ENCODE measurements at places on chromosomes 5 and 9.

GRCh38 chr5:173025651-173026050, 30.5 kb upstream of the CREBRF start:
- no peak for DNase-seq

DNA sequence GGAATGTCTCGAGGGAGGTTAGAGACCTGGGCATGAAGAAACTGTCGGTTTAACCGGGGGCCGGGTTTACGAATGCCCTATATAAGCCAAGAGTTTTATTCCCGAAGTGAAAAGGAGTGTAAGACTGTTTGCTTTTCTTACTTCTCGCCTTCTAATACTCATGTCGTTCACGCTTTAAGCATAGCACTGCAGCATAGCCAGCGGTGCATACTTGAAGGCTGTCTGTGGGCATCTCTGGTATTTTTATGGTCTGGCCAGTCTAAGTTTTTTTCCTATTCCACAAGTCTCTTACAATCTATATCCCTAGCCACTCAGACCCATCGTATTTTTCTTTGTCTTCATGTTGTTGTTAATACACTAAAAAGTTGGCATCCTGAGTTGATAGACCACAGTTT, 1.2 kb downstream of the UHRF2 start:
- no peak for DNase-seq

DNA sequence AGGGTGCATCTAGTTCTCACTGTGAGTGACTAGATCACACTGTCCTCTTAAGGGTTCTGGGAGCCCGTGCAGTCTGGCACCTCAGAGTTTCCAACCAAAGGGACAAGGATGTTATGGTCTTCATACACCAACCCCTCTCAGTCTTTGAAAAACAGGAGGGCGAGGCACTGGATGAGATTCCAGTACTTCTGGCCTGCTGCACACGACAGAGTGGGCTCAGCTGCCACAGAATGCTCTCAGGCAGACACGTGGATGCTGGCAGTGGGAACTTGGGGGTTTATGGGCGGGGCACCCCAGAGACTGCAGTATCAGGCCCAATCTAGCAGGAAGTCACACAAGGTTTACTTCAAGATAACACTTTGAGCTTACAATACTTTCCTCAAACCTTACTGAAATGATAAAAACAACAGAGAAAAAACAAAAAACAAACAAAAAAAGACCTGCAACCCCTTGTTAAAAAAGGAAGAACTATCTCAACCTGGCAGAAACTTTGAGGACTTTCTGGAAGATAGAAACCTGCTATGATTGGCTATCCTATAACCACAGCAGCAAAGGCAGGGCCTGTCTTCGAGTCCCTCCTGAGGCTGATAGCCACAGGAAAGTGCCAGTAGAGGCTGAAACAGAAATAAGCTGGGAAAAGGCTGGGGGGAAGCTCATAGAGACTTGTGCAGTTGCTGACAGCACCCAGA, 28.3 kb upstream of the TGFBR1 start:
- no peak for DNase-seq

- DNase-seq = no peak
These were observed 239.8 kb downstream of the PBX3 start for GRCh38 chr9:125986966-125987365.

DNA sequence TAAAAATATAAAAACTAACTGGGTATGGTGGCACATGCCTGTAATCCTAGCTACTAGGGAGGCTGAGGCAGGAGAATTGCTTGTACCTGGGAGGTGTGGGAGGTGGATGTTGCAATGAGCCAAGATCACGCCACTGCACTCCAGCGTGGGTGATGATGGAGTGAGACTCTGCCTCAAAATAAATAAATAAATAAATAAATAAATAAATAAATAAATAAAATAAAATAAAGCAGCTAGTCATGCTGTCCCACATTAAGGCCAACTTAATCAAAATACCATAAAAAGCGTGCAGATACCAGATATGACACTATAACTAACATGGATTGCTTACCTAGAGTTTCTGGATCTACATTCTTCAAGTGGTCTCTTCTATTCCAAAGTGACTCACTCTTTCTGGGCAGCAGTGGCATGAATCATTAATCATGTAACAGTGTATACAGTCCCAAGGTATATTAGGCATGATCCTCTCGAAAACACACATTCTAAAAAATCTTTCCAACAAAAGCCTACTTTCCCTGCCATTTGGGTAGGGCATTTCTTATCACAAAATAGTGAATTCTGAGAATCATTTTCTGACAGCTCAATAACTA, 187.1 kb downstream of the ELAVL2 start:
- no peak for DNase-seq

GRCh38 chr5:41213340-41213739, at the start of gene C6:
C6 (minus strand) TSS chr5:41213532; CDS start chr5:41203230, 10,302 bp downstream.
- DNase-seq = no peak

DNA sequence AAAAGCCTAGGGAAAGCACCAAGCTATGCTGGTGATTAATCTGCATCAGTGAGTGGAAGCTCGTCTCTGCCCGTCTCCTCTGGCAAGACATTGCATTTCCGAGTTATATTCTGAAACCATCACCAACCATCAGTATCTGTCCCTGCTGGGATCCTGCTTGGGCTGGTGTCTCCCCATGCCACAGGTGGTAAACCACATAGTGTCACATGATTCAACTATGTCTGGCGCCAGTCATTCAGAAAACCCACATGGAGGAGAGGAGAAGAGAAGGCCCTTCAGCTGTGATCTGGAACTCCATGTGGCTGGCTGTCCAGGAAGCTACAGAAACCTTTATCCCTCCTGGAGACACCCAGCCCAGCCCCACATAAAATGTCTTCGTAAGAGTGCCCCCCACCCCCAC, 4.8 kb downstream of the IL9 start:
- DNase-seq = no peak

DNA sequence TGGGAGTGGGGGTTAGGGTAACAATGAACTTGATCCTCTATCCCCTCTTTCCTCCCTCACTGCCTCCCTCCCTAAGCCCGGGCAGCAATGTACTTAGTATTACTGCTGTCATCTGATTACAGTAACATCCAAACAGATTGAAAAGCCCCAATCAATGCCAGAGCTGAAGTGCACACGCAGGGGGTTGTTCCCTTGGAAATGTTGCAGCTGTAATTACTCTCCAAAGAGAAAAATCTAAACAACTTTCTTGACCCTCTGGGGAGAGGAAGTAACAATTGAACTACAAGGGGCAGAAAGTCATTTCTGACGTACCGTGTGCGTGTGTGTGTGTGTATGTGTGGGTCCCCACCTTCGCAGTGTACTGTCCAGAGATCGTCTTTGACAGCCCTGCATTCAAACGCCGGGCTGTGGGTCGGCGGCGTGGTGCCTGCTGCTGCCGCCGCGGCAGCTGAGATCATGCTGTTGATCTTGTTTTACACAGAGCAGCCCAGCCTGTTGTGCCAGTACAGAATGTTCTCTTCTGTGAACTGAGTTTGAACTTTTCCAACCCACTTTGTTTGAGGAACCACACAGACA, 66.0 kb upstream of the KLF9 start:
- DNase-seq = peak; percentile 99

GRCh38 chr5:14343376-14343775, 200.2 kb downstream of the TRIO start:
- DNase-seq = no peak

DNA sequence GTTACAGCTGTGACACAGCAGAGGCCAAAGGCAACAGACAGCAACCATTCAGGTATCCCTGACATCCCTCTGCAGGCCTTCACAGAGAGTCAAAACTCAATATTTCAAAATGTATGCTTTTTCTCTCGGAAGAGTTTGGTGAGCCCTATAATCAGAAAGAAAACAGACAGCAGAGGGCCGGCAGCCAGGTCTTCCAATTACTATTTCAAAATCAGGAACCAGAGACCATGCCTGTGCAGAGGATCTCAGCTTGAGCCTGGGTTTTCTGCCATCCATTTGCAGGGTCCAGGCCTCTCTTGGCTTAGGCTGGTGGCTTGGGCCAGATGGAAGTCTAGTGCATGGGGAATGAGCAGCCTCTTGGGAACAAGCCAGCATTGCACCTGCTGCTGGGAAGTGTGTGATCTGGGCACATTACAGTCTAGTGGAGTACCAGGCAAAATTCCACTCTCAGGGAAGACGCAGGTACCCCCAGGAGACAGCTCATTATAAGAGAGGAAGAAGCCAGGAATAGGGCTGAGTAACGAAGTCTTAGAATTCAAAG, 231.3 kb downstream of the ENC1 start:
- no peak for DNase-seq

- DNase-seq = no peak
These were observed 110.4 kb downstream of the STARD4 start for GRCh38 chr5:111401906-111402305.

DNA sequence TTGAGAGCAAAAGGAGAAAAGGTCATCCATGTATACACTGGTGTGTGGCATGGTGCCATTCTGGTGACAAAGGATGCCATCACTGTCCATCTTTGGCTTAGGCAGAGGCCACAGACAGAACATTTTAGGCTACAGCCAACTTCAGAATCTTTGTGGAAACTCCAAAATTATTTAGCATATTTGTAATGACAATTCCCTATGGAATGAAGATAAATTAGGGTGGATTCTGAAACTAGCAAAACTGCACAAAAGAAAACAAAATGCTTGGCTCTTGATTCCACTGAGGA, 92.5 kb downstream of the FBXW11 start:
- no peak for DNase-seq

GRCh38 chr5:169893010-169893409, 87.3 kb downstream of the INSYN2B start:
- DNase-seq = no peak

GRCh38 chr5:159910843-159911229, 5.4 kb upstream of the ADRA1B start:
- no peak for DNase-seq

DNA sequence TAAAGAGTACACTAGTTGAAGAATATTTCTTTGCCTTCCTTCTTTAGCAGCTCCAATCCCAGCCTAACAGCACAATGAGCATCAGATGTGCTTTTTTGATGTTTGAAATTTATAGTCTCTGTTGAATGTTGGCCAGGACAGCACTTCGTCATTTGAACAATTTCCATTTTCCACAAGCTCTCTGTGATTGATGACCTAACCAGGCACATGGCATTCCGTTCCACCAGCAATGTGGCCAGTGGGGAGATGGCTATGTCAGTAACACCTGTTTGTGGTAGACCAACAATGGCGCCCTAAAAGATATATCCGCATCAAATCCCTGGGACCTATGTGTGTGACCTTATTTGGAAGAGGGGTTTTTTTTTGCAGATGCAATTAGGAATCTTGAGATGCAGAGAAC, 66.8 kb downstream of the PALM2AKAP2 start:
- no peak for DNase-seq

GRCh38 chr5:14109041-14109747, 33.9 kb upstream of the TRIO start:
- DNase-seq = no peak

GRCh38 chr5:108367679-108368334, 14.1 kb downstream of the FBXL17 start:
- DNase-seq = no peak

- DNase-seq = no peak
These were observed 138.9 kb downstream of the GADD45G start for GRCh38 chr9:89743573-89744254.
